ENCODE measurements at places on chromosomes 12 and 14. TPM values are rescaled to one million over a fixed set of nuclear protein-coding genes. Genes with fewer than 3 reads are reported as not detected.

The TCHP gene
- 27.7 TPM for polyA plus RNA-seq

The RNASE7 gene
- 0.09 TPM for polyA plus RNA-seq

The GSC gene
- 0.10 TPM for polyA plus RNA-seq

The PIANP gene
- 5.4 TPM for polyA plus RNA-seq

The CD163 gene
- polyA plus RNA-seq: 10.4 TPM

The SELPLG gene
- polyA plus RNA-seq: 5.6 TPM

The TPPP2 gene
- 0.16 TPM for polyA plus RNA-seq

DNA sequence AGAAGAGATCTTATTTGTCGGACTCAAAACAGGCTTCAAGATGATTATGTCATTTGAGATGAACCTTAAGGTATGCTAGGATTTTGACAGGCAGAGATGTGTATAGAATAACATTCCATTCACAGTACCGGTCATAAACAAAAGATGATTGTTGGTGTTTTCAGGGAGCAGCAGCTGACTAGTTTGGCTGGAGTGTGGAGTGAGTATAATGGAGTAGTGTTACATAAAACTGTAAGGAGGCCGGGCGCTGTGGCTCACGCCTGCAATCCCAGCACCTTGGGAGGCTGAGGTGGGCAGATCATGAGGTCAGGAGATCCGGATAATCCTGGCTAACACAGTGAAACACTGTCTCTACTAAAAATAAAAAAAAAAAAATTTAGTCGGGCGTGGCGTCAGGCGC is 23.9 kb downstream of the SERPINA10 start:
- no peak for DNase-seq

GRCh38 chr12:24919346-24920001 is 29.4 kb downstream of the BCAT1 start:
- no peak for DNase-seq

- DNase-seq: no peak
Measured at GRCh38 chr14:68376067-68376779, 416.6 kb downstream of the ZFP36L1 start.

DNA sequence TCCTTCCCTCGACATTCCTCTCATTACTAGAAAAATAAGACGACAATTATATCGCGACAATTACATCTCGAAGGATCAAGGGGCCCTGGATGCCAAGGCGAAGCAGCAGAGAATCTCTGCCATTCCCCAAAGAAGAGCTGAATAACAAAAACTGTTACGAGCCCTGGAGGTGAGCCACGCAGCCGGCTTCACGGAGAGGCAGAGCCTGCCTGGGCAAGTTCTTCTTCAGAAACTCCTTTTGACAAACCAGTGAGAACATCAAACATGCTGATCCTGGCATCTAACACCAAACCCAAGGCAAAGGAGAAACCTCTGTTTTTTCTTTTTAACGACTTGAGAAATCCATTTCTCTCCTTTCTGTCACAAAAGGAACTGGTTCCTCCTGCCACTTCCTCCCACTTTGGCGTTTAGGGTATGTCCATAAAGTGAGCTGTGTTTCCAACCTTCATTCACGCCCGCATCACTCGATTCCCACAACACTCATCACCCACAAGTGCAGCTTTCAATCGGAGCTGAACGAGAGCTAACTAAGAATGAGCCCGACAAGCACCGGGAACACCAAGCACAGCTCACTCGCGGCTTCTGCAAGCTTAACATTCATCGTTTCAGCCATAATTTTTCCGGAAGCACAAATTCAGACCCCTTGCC is 21.5 kb downstream of the CCDC88C start:
- no peak for DNase-seq

DNA sequence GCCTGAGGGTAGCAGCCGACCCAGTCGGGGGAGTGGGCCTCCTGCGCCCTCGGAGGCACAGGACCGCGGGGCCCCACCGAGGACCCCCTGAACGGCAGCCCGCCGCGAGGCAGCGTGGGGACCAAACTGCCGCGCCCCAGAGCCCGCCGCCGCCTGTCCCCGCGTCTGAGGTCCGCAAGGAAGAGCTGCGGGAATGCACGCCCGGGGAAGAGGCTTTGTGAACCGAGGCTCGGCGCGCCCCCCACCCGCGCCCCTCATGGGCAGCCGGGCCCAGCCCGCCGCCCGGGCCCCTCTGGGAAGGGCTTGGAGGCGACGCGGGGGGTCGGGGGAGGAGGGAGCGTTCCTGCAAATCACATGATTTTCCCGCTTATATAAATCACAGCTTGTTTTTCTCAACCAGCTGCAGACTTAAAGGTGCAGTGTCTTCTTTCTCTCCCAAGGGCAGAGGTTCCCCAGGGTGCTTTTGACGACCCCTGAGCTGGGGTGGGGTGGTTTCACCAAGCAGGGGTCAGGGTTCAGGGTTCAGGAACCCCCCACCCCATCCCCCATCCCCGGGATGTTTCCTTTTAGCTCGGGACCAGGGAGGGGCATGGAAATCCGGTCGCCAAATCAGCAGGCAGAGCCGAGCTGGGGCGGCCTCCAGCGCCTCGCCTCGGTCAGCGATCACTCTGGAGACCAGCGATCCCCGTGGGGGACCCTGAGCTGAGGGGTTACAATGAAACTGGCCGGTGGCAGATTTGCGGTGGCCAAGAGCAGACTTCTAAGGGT is 44.7 kb upstream of the ATP23 start:
- DNase-seq: no peak

- no peak for DNase-seq
Measured at GRCh38 chr12:107891967-107892366, 117.5 kb downstream of the ASCL4 start.

GRCh38 chr12:111467092-111467856 is 61.6 kb downstream of the SH2B3 start:
- no peak for DNase-seq

DNA sequence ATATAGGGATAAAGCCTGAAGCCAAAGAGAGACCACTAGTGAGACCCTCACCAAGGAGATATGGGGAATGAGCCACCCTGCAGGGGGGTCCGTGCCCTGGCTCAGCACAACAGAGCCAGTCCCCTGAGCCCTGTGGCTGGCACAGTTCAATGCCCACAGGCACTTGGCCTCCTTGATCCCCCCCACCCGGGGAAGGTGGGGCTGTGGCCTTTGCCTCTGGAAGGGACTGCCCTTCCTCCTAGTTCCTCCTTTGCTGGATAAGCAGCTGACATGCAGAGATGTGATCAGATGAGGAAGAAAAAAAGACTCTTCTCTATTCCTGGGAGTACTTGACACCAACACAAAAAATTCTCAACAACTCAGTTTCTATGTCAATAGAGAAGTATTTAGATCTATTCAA is 19.9 kb downstream of the TTC7B start:
- no peak for DNase-seq

- DNase-seq: no peak
Measured at GRCh38 chr12:115934046-115934445, 343.4 kb downstream of the MED13L start.
